G401 (cell line): ENCODE measurements at places on chromosomes 3 and 15.

DNA sequence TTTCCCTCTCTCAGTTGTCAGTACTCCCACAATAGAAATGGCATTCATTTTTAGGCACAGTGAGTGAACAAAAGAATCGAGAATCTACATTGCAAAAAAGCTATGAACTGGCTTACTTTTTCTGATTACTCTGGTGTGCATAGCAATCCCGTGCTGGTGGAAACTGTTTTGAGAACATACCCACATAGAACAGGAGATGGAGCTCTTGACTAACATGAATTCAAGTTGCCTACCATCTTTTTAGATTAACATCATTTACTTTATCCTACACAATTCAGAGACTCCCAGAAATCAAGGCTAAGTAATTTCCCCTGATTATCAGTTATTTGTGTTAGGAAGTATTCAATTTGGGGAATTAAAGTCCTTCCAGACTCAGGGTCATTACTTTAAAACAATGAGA lies 326.6 kb downstream of the ARPP21 start:
- peak; percentile 77 for DNase-seq

DNA sequence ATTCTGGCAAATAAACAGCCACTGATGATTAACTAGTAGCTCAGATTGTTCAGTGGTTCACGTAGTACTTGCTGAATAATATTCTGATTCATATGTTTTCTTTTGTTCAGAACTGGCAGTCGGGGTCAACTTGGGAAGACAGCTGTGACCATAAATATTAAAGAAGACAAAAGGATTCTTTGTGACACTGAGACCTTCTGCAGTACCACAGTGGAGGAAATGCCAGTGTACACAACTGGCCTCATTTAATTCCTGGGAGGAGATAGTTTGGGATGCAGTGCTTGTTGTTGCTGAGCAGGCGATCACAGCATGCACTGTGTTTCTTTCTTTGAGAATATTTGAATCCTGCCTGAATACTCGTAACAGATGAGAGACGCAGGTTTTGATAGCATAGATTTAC lies 26.7 kb upstream of the MCF2L2 start:
- no peak for DNase-seq

- DNase-seq, result no peak
Measured at GRCh38 chr15:88131937-88132336, 124.6 kb downstream of the NTRK3 start.

DNA sequence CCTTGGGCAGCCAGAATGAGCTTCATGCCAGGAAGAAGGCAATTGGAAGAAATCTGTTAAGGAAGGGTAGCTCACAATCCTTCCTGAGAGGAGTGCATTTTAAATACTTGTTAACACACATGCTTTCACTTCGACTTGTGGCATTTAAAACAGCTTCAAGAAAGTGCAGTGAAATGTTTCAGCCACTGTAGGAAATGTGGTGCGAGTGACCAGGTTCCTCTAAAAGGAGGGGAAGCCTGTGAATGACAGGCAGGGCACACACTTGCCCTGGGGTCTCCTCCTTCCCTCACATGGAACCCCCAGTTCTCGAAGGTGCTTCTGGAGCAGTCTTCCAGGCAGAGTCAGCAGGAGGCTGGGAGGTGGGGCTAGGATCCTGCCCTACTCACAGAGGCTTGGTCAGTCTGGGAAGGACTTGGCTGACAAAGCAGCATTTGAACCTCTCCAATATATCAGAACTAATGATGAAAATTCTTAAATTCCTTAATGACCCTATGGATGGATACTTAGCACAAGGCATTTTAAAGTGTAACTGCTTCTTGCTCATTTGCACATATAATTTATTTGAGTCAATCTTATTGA lies 358.6 kb downstream of the CHST2 start:
- DNase-seq, result no peak

DNA sequence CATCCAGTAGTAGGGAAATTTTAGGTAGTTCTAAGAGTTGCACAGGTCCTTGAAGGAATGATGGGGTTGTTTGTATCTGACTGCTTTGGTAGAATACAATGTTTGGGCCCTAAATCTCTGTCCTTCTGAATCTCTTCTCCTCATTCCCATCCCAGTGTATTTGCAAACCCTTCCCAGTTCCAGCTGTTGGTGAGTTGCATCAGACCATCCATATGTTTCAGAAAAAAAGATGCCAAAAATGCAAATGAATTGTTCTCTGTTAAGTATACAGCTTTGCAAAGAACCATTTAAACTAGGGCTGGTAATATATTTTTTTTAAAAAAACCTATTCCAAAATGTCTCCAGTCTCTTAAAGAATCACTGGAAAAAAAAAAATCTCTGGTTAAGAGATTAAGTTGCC lies 250.8 kb upstream of the FEZF2 start:
- no peak for DNase-seq

DNA sequence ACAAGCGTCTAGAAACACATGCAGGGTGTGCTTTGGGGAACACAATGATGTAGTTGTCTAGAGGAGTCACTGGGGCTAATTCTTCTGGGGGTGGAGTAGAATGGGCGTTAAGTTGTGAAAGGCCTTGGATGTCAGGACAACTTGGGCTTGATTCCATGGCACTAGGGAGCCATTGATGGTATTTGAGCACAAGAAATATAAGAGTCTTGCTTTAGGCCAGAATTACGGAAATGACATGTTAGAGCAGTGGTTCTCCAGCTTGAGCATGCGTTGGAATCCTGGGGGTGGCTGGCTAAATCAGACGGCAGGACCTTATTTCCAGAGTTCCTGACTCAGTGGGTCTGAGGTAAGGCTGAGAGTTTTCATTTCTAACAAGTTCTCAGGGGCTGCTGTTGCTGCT lies 29.2 kb upstream of the SMAD6 start:
- DNase-seq, result no peak

GRCh38 chr3:66442254-66443117 lies 58.3 kb downstream of the LRIG1 start:
- peak; percentile 63 for DNase-seq

GRCh38 chr15:52567871-52568600 lies 794 bp downstream of the ARPP19 start:
- peak; percentile 50 for DNase-seq

- DNase-seq, result no peak
Measured at GRCh38 chr15:44246521-44247268, 41.8 kb upstream of the GOLM2 start.

GRCh38 chr3:43871627-43872245 lies 181.0 kb downstream of the ABHD5 start:
- no peak for DNase-seq

GRCh38 chr3:16807391-16807790 lies 77.4 kb upstream of the PLCL2 start:
- DNase-seq, result peak; percentile 25

GRCh38 chr3:99777708-99778107 lies 40.0 kb upstream of the CMSS1 start:
- no peak for DNase-seq

DNA sequence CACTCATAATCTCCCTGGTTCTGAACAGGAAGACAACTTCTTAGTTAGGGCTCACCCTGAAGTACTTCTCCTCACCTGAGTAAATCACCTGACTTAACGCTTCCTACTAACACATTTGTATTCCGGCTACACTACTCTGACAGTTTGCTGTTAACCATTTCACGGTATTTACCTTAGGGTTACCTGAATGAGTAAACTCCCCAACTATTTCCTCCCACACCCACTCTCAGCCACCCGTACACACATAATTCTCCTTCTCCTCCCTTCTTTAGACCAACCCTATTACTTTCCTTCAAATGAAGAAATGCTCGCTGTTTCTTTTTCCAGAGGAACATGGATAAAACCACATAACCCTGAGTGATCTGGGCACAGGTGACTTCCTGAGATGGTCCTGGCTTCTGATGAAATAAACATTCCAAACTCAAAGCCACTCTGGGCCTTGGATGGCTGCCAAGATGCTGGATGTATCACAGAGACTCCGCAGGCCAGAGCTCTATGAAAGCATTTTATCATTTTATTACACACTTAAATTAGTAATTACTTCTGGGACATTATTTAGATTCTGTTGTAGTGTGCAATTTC lies 183.6 kb upstream of the ATP11B start:
- no peak for DNase-seq

DNA sequence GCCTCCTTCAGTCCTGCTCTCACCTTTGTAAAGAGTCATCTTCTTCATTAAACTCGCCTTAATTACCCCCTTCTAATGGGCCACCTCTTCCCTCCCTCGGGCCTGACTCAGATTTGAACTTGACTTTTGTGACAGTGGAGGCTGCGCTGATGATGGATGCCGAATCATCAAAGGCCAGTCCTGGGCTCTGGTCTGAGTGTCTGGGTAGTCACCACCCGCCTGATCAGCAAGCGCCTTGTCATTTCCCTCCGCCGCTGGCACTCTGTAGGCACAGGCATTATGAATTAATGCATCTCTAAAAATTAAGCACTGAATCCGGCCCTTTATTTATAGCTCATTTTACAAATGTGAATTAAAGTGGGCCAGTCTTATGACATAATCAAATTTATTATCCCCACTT lies 116.7 kb upstream of the PROK2 start:
- no peak for DNase-seq

- no peak for DNase-seq
Measured at GRCh38 chr3:5799398-5799797, 611.9 kb downstream of the EDEM1 start.

GRCh38 chr15:79960502-79961212 lies 10.3 kb downstream of the BCL2A1 start:
- DNase-seq, result no peak

DNA sequence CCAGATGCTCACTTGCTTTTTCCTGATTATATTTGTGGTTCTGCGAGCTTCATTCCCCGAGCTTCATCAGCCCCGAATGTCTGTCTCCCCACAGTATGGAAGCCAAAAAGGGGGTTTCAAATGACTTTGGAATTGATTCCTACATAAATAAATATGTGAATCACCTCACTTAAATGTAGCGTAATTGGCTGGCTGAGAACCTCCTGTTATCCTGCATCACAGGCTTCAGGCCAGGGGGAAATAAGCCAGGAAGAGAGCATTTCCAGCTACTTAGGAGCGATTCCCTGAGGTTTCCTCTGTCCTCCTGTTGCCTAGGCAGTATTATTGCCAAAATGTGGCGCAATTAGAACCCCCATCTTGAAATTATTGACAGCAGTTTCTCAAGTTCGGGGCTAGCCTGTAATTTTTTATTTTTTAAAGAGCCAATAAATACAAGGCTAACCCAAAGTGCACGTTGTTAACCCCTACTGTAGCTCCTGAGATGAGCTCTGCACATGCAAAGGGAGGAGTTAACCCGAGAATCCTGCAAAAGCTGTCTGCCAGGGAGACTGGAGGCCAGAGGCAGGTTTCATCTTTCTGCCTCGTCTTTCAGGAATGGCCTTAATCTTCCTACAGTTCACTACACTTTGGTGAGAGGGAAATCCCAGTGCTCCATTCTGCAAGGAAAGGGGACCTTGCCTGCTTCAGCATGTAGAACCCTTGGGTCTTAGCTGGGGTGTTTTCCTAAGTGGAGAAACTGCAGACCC lies 148.2 kb downstream of the ADAMTS9 start:
- DNase-seq, result no peak
